ENCODE measurements at places on chromosomes 5 and 9. TPM values are rescaled to one million over a fixed set of nuclear protein-coding genes. Genes with fewer than 3 reads are reported as not detected.

- DNase-seq = no peak
Observed at GRCh38 chr5:145924849-145925248, 11.5 kb upstream of the SH3RF2 start.

DNA sequence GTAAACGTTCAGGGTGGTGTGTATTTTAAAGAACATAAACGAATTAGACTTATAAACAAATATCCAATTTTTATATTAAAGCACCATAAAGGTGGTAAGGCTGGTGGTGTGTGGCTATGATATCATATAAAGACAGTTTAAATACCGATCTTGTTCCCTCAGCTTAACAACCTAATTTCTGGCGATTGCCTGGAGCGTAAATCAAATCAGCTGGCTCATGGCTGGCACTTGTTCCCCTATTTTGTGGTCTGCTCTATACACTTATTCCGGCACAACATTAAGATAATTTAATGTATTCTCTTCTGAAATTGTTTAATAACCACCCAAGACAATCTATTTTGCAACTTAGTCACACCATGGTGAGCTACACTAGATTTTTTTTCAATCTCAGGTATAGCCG, 2.4 kb upstream of the HAPLN1 start:
- DNase-seq = no peak

DNA sequence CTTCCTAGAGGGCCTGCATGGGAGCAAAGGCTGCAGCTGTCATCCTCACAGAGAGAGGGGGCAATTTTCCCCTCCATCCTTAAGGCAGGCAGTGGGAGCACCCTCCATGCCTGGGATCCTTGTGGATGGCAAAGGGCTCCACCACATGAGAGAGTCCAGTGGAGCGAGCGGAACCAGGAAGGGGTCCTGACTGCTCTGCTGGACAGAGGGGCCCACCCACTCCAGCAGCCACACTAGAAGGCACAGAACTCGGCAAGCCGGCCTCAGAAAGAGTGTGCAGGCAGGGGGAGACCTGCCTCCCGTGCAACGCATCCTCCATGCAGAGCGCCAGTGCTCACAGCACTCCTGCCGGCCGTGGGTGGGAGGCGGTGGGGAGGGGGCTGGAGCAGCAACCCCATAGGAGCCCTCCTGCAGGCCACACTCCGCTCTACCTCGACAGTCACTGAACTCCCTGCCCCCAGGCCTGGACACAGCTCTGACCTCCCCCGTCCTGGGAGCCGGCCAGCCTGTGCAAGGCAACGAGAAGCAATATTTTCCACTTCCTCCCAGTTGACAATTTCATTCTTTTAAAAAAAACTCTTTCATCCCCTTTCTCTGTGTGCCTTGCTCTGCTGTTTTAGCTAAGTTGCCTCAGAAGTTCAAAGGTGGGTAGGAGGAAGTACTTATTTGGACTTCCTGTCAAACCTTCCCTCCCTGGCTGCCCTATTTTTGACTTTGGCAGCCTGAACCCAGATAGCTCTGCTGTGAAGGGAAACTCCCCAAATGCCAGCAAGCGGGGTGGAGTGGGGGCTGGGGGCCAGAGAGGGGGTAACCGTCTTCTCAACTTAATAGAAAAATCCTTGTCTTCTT, 5.3 kb upstream of the LCP2 start:
- no peak for DNase-seq

The TRPM6 gene
- 1.8 TPM for total RNA-seq

The PTGDS gene
- 77.5 TPM for total RNA-seq

GRCh38 chr9:2163231-2163885, 148.2 kb downstream of the SMARCA2 start:
- no peak for DNase-seq

- DNase-seq = no peak
Observed at GRCh38 chr9:6896562-6896961, 138.8 kb downstream of the KDM4C start.

- DNase-seq = no peak
Observed at GRCh38 chr9:21653589-21653988, 148.8 kb upstream of the MTAP start.

All from esophagus muscularis mucosa (tissue), 4 donors.